ENCODE measurements at places on chromosomes 5 and 9. TPM values are rescaled to one million over a fixed set of nuclear protein-coding genes. Genes with fewer than 3 reads are reported as not detected.

The KIF4B gene
- total RNA-seq, result not detected

The PDE8B gene
- total RNA-seq, result not detected

The PNPLA7 gene
- 1.2 TPM for total RNA-seq

The TENT4A gene
- total RNA-seq, result 69.9 TPM

The AGXT2 gene
- total RNA-seq, result not detected

The KCNV2 gene
- total RNA-seq, result not detected

The TMED9 gene
- 177 TPM for total RNA-seq

The IL4 gene
- not detected for total RNA-seq

The MUSK gene
- not detected for total RNA-seq

The STRBP gene
- 13.9 TPM for total RNA-seq

The CKMT2 gene
- not detected for total RNA-seq

The TMEM252 gene
- total RNA-seq, result not detected

The PPIC gene
- total RNA-seq, result not detected

The DPH7 gene
- 78.0 TPM for total RNA-seq

The PTCD2 gene
- 11.3 TPM for total RNA-seq

The BARHL1 gene
- total RNA-seq, result not detected

The GFI1B gene
- total RNA-seq, result 0.45 TPM

The SLC6A3 gene
- total RNA-seq, result not detected

The SPATA31A7 gene
- total RNA-seq, result not detected

The CARD9 gene
- total RNA-seq, result 2.8 TPM

DNA sequence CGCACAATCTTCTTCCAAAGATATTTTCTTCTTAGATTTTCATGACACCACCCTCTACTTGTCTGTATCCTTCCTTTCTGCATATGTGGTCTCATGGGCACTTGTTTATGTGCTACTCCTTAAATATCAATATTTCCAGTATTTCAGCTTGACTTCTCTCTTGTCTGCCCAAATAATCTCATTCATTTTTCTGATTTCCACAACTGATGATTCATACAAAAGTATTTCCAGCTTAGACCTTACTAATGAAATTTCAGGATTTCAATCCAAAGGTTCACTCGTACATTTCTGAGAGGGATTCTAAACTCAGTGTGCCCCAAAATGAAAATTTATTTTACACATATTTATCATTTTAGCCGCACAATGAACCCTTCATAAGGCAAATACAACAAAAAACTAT lies 928.9 kb upstream of the C9orf72 start:
- DNase-seq, result no peak

- DNase-seq, result no peak
Measured at GRCh38 chr9:70480405-70480980, 66.0 kb upstream of the KLF9 start.

DNA sequence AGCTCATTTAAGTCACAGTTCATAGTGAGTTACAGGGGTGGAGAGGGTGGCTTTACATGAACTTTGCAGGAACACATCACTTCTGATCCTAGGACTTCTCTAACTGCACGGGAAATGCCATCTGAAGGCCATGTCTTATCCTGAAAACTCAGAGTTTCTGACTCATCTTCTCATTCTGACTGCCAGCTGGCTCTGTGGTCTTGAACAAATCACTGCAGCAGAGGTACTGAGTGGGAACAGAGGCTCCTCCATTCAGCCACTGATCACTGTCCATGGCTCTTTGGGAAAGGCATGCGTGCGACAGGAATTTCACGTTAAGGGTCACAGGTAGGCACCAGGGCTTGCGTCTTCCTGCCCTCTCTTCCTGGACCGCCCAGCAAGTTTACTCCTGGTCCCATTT lies 114.6 kb upstream of the LRRTM2 start:
- no peak for DNase-seq

GRCh38 chr5:113047733-113048652 lies 71.4 kb downstream of the DCP2 start:
- no peak for DNase-seq

DNA sequence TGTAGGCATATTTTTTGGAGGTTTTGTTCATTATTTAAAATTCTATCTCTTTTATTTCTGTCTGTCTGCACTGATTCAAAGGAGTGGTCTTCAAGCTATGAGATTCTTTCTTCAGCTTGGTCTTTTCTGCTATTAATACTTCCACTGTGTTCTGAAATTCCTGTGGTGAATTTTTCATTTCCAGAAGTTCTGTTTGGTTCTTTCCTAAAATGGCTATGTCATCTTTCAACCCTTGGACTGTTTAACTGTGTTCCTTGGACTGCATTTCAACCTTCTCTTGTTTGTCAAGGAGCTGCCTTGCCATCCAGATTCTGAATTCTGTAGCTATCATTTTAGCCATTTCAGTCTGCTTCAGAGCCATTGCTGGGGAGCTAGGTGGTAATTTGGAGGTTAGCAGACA lies 76.3 kb downstream of the CERT1 start:
- no peak for DNase-seq

GRCh38 chr9:129109952-129110739 lies 447 bp downstream of the CRAT start:
- no peak for DNase-seq

DNA sequence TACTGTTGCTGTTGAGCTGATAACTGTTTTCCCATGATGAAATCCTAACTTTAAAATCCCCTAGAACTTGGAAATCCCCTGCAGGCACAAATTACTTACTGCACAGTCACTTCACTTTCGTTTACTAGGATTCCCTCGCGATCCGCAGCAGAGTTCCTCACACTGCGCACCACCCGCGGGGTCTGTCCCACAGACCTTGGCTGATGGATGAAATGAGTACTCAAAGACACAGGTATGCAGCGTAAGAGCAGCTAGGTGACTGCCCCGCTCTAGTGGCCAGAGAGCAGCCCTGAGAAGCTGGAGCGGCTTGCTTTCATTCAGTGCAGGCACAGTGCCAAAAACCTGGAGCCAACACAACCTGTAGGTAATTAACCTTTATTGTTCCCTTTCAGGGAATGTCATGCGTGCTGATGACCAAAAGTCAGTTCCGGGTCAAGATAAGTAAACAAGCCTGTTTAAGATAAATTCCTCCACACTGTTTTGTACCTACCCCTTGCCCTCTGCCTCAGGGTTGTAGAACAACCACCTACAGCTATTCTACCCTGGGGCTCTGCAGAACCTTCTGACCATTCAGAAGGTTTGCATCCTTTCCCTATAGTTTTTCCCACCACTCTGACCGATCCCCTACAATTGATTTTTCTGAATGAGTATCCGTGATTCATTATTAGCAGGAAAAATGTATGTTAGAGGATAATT lies 191.2 kb downstream of the CDH9 start:
- DNase-seq, result no peak

GRCh38 chr9:123447934-123448646 lies 92.1 kb downstream of the CRB2 start:
- DNase-seq, result no peak

- no peak for DNase-seq
Measured at GRCh38 chr9:89179540-89179894, 899 bp upstream of the SHC3 start.

DNA sequence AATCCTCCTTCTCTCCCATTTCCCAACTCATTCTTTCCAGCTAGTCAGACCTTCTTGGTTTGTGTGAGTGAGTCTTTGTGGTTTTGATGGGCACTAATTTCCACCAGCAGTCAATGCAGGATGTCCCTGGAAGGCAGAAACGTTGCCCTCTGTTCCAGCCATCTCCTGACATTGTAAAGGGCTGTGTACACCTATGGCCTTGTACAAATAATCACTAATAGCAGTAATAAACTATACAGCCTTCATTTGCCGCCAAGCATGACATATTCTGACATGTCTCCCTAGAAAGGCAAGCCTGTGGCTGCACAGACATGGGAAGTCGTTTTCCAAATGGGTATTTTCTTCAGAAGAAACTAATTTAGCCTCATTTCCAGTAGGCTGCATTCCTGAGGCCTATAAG lies 18.4 kb upstream of the DENND1A start:
- DNase-seq, result no peak

DNA sequence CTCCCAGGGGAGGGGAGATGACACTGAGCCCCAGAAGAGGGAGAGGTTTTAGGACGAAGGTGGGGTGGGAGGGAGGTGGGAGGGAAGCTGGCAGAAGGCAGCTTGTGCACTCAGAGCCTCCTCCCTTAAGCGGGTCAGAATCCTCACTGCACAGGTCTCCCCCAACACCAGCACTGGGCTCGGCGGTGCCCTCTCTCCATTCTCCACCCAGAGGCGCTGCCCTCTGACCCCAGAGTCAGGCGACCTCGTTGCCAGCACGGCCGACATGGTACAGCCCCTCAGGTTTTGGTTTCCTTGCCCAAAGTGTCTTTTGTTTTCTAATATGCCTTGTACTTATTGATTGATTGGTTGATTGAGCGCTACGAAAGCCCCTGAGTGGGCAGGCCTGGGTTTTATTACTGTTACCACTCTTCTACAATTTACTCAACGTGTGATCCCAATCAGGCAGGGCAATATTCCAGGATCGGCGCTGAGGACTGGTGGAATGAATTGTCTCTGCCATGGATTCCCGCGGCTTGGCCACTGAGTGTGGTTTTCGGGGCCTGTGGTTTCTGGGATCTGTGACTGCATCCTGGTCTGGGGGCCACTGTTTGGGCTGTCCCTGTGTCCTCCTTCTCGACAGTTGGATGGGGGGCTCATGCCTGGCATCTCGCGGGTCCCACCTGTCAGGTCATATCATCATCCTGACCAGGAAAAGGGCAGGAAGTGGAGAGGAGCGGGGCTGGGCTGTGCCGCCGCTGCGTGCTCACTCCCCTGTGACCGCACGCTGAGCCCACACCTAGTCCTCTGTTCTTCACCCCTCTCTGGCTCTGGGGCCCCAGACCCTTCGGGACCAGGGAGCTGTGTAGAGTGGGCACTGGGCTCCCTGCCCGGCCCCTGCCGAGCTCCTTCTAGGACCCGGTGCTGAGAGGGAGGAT lies 9.6 kb upstream of the FCN2 start:
- no peak for DNase-seq

GRCh38 chr5:122259995-122260394 lies 52.0 kb upstream of the SNCAIP start:
- DNase-seq, result no peak

- no peak for DNase-seq
Measured at GRCh38 chr5:6792911-6793471, 79.8 kb downstream of the TENT4A start.

DNA sequence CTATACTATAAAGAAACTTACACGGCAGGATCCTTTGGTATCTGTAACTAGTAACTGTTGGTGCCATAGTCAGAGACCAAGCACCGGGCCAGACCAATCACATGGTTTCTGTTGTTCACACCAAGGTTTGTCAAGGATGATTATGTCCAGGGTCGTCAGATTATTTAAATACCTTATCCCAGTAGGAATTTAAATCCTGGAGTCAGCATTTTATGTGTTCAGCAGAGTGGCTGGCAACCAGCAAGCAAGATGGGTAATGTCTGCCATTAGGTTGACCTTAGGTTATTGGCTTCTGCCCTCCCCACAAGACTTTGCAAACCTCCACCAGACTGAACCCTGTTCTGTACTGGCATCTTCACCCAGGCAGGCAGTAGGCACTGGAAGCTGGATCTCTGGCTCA lies 39.3 kb upstream of the TMOD1 start:
- DNase-seq, result no peak

DNA sequence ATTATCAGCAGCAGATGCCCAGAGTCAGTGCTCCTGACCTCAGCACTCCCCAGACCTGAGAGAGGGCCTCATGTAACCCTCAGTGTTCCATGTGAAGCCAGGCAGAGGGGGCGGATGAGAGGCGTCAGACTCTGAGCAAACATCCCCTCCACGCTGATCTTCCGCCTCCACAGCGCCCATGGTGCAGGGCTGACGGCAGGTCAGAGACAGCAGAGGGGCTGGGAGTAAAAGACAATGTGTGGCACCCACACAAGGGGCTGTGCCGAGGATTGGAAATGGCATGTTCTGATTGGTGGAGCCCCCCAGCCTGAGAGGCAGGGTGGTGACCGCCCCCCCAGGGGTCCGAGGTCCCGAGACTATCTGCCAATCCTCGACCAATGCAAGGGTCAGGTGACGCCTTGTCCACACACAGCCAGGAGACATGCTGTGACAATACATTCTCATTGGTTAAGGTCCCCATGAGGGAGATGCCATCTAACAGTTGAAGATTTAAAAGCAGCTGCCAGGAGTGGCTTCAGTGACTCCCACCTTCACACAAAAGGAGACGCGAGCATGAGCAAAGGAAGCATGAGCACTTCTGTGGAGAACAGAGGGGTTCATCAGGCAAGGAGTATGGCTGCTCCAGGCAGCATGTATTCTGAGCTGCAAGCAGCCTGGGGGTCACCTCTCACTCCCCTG lies 19.3 kb upstream of the SLC25A51 start:
- DNase-seq, result no peak

- no peak for DNase-seq
Measured at GRCh38 chr5:169331292-169331852, 30.4 kb upstream of the SLIT3 start.

- DNase-seq, result no peak
Measured at GRCh38 chr9:81549500-81550206, 139.7 kb downstream of the TLE1 start.

- no peak for DNase-seq
Measured at GRCh38 chr5:140295414-140295813, 7.5 kb downstream of the PFDN1 start.

- DNase-seq, result no peak
Measured at GRCh38 chr5:180873615-180874520, 12.8 kb upstream of the ZFP62 start.

- DNase-seq, result no peak
Measured at GRCh38 chr9:136856079-136856476, 3.9 kb downstream of the MAMDC4 start.

Data from natural killer cell treated with Interleukin-12 subunit alpha and Interleukin-12 subunit beta and Interleukin-15 and Interleukin-18, amount 100 ng/mL, for 72 hours (primary cell).